Right cardiac atrium (tissue), 5 donors: ENCODE measurements at places on chromosomes 2 and 18. TPM values are rescaled to one million over a fixed set of nuclear protein-coding genes. Genes with fewer than 3 reads are reported as not detected.

DNA sequence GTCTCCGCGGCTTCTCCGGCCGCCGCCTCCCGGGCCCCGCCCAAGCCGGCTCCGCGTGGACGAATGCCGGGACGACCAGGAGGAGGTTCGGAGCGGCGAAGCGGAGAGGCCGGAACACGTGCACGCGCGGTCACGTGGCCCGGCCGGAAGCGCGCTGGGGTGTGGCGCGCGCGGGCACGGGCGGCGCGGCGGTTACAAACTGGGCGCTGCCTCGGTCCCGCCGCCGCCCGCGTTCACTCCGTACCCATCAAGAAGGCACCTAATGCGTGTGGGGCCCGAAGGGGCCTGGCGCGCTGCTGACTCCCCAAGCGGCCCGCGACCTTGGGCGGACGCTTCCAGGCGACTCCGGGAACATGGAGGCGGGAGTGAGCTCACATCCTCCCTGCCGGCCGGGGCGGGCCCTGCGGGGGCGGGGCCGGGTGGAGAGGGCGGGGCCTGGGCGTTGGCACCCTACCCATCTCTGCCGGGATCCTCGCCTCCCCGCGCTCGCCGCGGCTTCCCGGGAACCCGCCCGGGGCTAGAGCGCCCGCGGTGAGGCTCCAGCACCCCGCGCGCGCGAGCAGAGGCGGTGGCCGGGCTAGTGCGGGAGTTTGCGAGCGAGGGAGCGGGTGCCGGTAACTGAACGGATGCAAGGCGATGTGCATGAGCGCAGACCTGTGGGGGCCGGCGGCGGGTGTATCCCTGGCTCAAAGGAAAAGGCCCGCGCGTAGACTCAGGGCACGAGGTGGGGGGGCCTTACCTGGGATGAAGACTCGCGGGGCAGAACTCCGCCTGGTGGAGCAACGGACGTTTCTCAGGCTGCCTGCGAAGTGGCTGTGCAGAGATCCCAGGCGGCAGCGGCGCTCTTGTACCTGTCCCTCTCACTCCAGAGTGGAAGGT, at the start of gene TMEM185B:
Gene TMEM185B, minus strand, starts transcription at position 367 of the 879 bp plus-strand sequence. CDS start 424 bp downstream, outside the sequence.
- DNase-seq = peak; percentile 97

GRCh38 chr2:76170856-76171255, 460.1 kb upstream of the GCFC2 start:
- no peak for DNase-seq

GRCh38 chr18:68925268-68925667, 127.4 kb downstream of the CCDC102B start:
- no peak for DNase-seq

- no peak for DNase-seq
Measured at GRCh38 chr2:121075006-121075551, 209.9 kb downstream of the TFCP2L1 start.

DNA sequence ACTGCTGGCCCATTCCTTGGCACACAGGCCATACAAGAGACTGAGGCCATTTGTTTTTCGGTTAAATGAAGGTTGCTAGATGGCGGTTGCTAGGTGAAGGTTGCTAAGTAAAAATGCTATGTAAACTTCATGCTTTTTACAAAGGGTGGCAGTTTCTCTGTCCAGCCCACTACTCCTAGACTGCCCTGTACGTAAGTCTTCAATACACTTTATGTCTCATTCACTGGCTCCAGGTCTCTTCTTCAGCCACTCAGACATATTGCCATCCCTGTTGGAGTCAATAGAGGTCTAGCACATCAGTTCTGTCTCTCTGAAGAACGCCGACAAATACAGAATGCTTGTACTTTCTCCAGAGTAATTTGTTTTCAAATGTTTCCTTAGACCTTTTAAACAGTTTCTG, 370.9 kb upstream of the RND3 start:
- DNase-seq = no peak

GRCh38 chr2:19944205-19944845, 42.5 kb upstream of the TTC32 start:
- no peak for DNase-seq

DNA sequence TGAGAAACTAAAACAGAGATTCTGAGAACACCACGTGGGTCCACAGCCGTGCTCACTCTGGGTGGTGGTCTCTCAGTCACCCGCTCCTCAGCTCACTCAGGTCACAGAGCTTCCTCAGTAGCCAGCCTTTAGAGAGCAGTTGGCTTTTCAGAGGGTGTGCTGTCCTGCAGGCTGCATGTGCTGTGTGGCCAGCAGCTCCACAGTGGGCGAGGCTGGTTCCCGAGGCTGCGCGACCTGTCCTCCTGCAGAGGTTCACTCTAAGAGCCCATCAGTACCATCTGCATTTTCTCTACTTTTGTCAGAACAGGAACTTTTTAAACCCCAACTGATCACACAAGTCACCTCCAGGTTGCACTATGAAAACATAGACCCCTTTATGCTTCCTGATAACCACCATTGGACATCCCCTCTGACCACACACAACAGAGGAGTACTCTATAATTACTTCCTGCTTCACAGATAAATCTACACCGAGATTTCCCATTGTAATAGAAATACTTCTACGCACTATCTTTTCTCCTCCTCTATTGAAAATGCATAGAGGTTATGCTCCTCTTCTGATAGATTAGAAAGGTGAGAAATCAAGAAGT, 93.1 kb downstream of the GYPC start:
- no peak for DNase-seq

DNA sequence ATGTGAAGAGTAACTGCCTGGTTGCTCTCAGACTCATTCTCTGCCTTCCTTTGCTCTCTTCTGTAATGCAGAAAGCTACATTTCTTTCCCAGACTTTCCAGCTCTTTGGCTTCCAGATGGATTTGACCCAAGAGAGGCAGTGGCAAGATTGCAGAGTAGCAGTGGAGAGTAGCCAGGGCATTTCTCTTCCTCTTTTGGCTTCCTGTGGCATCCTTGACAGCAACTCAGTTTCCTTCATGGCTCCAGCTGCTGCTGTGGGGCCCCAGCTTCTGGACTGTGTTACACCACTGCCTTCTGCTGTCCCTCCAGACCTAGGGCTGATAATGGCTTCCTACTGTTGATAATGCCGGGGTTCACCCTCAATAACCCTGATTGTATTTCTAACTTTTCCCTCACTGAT, 469.4 kb upstream of the SPRED2 start:
- DNase-seq = peak; percentile 74

GRCh38 chr2:109271920-109272319, 142.9 kb downstream of the SH3RF3 start:
- no peak for DNase-seq

GRCh38 chr2:8626572-8626971, 55.3 kb upstream of the ID2 start:
- no peak for DNase-seq

DNA sequence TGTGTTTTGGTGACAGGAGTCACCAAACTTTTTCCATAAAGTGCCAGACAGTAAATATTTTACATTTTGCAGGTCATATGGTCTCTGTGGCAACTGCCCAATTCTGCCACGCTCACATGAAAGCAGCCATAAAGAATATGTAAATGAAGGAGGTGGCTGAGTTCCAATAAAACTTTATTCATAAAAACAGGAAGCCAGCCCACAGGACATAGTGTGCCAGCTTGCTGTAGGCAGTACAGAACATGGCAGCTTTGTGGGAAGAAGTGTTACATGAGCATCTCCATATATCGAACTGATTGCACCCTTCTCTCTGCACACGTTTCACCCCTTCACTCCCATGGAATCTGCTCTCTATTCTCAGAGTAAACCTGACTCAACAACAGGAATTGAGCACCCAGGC, 10.2 kb downstream of the ASB18 start:
- no peak for DNase-seq

- no peak for DNase-seq
Measured at GRCh38 chr2:207867056-207867455, 97.3 kb upstream of the FZD5 start.

DNA sequence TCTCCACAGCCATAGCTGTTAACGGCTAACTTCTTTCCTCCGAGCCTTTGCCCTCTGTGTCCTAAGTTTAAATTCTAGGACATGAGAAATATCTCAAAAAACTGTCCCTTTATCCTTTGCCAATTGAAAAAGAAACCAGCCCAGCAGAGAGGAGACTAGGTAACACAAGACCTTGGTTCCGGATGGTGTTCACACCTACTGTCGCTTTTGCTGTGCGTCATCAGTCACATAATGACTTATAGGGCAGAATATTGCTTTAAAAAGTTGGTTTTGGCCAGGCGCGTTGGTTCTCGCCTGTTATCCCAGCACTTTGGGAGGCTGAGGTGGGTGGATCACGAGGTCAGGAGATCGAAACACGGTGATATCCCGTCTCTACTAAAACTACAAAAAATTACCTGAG, 66.2 kb downstream of the SP3 start:
- no peak for DNase-seq

GRCh38 chr2:55175254-55176093, 56.6 kb downstream of the CLHC1 start:
- no peak for DNase-seq

GRCh38 chr18:57008001-57008686, 138.7 kb upstream of the BOD1L2 start:
- DNase-seq = peak; percentile 43

DNA sequence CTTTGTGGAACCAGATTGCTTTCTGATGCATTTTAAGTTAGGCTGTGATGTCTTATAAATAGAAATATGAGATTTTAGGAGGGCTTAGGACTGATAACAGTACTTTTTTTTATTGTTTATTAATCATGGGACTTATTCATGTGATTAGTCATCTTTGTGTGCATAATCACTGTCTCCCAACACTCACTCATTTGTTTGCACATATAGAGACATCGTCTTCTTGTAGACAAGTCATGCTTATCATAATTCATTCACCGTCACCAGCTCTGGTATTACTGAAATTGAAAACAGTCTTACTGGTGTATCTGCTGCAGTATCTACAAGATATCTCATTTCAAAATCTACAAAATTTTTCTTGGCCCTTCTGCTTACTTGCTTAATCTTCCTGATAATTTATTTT, 45.8 kb downstream of the WDR7 start:
- no peak for DNase-seq

GRCh38 chr2:128820452-128820851, 501.8 kb upstream of the HS6ST1 start:
- no peak for DNase-seq

- no peak for DNase-seq
Measured at GRCh38 chr2:6031200-6031867, 339.1 kb downstream of the SOX11 start.

DNPEP gene
- 55.0 TPM for total RNA-seq

SLC9A2 gene
- not detected for total RNA-seq

GRCh38 chr2:70627211-70627898, 73.7 kb upstream of the TGFA start:
- no peak for DNase-seq

- no peak for DNase-seq
Measured at GRCh38 chr18:13485604-13486003, 240.8 kb downstream of the FAM210A start.

DNA sequence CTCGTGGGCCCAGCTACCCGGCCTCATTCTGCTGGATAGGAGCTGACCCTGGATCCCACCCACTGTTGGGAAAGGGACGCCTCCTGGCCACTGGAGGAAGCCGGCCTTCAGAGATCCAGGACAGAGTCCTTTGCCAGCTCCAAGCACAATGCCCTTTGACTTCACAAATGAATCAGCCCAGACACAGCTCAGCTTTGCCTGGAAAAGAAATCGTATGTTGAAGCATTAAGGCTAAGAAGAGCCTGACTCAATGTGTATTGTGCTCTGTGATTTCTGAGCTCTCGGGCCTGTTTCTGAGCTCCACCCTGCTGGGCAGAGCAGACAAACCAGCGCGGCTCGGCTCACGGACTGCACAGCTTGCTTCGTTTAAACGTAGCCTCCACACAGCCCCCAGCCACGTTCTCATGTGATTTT, 162.9 kb upstream of the APCDD1 start:
- no peak for DNase-seq

DNA sequence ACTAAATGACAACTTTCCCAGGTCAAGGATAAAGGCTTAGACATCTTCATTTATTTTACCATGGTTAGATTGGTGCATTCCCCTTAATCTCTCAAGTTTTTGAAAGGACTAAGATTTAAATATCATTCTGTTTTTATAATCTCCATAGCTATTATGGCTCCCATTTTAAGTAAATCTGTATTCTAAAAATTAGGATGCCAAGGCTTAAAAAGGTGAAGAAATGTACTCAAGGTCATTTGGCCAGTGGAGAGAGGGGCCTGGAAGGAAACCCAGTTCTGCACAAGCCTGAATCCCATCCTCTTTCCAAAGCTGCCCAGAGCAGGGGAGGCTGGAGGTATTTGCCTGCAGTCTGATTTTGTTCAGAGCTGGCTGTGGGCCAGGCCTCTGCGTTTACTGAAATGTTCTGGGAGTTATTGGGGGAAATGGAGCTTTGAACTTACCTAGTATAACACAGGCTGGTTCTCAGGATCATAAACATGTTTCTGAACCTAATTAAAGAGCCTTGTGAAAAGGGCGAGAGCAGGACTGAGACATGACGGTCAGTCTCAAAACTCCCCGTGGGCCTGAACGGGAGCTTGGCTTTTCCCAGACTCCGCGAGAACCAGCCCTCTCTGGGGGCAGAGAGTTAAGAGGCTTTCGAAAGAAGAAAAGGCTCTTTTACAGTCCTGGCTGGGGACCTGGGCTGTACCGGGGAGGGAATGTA, 85.6 kb downstream of the DDX1 start:
- peak; percentile 35 for DNase-seq

GRCh38 chr2:46574457-46575355, 95.3 kb downstream of the TMEM247 start:
- DNase-seq = no peak

DNA sequence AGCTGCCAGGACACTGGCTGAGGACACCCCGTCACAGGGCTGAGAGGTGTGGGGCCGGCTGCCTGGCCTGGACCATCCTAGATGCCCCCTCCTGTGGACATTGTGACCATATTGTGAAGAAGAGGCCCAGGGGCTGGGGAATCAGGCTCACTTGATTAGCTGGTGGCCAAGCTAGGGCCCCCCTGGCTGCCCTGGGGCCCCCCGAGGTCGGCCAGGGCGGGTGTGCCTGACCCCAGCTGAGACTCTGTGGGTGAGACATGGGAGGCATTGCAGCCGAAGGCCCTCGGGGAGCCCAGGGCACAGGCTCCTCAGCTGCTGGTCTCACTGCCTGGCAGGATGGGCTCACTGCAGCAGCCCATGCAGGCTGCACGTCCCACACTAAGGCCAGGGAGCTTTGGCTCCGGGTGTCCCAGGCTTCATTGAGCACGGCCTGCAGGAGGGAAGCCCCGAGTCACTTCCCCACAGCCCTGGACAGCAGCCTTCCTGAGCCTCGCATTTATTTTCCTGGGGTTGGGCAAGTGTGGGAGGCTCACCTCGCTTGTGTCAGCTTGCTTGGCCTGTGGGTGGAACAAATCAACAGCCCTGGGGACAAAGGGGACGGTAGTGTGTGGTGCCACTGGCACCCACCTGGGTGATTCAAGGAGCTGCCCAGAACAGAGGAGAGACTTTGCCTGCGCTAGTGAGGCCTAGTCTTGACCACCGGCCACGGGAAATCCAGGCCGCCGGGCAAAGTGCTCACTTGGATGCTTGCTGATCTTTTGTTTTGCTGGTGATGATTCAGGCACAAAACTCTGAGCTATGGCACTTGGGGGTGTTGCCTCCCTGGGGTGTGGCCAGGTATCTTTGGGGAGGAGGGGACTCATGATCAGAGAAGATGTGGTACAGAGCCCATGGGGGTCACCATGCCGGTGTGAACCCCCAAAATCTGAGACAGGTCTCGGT, 1.3 kb downstream of the GAL3ST2 start:
- peak; percentile 20 for DNase-seq
